ENCODE measurements at places on chromosomes 16 and 17. TPM values are rescaled to one million over a fixed set of nuclear protein-coding genes. Genes with fewer than 3 reads are reported as not detected.

The TP53TG3C gene
- total RNA-seq, result not detected

The C17orf107 gene
- not detected for total RNA-seq

The CCL7 gene
- total RNA-seq, result not detected

The ULK2 gene
- 6.5 TPM for total RNA-seq

- no peak for DNase-seq
Observed at GRCh38 chr17:55283256-55283965, 18.7 kb downstream of the HLF start.

GRCh38 chr16:68374246-68374805, 63.5 kb downstream of the PRMT7 start:
- DNase-seq, result no peak

GRCh38 chr17:57257895-57258851, 1.9 kb downstream of the MSI2 start:
- DNase-seq, result no peak

DNA sequence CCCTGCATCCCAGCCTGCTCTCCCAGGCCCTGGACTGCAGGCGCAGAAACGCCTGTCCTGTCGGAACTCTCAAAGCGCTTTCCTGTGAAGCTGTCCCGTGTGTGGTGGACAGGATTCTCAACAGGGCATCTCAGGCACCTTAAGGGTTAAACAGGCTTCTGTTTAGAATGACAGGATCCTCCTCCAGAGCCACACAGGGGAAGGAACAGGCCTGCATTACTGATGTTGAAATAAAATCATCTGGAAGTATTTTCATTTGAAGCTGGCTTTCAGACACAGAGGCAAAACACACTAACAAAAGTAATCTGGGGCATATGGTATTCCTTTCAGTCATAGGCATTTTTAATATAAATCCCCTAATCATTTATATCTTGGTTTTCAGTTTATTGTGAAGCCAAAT, 7.4 kb downstream of the HS3ST3A1 start:
- DNase-seq, result no peak

GRCh38 chr17:21511363-21512195, 135.4 kb downstream of the KCNJ12 start:
- DNase-seq, result peak; percentile 86

DNA sequence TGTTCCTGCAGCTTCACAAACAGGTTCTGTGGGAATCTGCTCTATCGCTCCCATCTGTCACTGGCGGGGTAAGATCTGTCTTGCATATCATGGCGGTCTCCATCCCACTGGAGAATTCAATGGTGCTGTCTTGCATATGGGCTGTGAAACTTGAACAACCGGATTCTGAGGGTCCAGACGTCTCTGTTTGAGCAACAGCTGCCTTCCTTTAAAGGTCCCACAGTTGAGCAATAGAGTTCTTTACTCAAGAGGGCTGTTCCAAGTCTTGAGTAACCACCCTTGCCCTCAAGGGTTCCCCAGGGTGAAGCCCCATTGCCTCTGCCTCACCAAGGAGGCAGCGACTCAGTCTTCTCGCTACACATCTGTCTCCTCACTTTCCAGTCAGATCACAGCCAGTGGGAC, 50.8 kb downstream of the ZFHX3 start:
- no peak for DNase-seq

DNA sequence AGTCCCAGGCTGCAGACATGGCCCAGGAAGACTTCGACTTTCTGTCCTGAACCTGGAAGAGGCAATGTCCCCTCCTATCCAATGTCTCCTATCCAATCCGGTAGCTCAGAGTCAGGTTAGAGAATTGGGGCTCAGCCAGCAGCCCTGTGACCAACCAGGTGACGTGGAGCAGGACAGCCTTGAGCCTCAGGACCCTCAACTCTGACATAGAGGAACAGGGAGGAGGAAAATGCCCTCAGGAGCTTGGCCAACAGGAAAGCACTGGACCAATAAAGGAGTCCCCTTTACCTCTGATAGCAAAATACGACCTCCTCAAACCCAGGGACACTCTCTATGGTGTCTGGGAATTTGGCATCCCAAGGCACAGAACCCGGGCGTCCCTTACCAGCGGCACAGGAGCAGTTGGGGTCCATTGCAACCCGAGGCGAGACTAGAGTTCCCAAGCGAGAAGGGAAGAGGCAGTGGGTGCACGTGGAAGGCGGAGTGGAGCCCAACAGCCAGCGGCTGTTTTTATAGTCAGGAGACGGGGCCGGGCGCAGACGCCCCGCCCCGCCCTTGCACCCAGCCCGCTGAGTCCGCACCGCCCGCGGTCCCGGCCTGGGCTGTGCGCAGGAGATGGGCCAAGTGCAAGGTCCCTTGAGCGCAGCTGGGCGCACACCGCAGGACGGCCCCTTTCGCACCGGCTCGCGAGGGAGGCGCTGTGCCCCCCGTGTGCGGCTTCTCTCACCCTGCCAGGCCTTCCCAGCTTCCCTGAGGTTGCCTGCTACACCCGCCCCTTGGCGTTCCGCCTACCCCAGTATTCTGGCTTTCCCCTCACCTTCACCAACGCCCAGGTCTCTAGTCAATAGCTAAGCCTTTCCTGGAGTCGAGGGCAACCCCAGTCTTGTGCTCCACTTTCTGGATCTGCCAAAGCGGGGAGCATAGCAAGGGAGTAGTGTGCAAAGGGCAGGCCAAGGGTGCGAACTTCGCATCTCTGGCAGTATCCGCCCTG, at the start of gene MT1G:
TSS of gene MT1G (minus strand) at position 485 of the 991 bp plus-strand sequence. CDS start at position 413, 72 bp downstream.
- DNase-seq, result no peak
